ENCODE measurements at places on chromosomes 16 and 17. TPM values are rescaled to one million over a fixed set of nuclear protein-coding genes. Genes with fewer than 3 reads are reported as not detected.

DNA sequence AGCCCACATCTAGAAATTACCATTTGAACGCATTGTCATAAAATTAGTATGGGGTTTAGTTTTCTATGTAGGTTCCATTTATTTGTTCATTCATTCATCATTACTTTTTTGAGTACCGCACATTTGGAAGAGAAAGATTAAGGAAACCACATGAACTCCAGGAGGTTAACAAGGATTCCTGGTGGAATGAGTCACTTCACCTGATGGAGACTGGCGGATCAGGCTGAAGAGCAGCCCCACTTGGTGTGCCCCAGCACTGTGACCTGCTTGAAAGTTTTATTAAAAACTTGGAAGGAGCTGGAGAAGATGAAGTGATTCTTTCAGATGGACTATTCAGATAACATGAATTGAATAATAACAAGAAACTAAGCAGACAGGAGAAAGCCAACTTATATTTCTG, 293.6 kb upstream of the CDH11 start:
- DNase-seq: no peak

- no peak for DNase-seq
These were observed 62.2 kb upstream of the CHMP6 start for GRCh38 chr17:80929449-80929848.

DNA sequence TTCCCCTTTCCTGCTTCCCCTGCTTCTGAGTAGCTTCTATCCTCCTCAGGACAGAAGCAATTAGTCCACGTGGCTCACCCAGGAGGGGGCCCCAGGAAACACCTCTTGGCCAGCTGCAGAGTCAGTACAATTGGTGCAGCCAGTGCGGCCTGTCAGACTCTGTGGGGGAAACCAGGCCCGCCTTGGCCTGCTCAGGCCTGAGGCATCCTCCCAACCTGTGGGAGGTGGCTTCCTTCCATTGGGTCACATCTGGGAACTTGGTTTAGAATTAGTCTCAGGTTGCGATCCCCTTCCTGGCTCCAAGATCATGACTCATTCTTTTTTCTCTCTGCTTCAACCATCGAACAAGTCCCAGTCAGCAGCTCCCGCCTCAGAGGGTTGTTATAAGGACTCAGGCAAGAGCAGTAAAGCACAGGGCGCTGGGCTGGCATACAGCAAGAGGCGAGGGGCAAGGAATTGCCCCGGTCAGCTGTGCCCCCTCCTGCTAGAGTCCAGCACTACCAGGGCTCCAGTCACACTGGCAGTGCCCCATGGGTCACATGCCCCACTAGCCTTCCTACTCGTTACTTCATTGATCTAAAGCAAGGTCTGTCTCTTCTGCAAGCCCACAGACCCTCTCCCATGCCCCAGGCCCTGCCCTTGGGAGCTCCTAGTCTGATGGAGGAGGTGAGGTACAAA, 8.1 kb upstream of the EPX start:
- no peak for DNase-seq

GRCh38 chr16:22933173-22933572, 119.2 kb downstream of the HS3ST2 start:
- no peak for DNase-seq

- no peak for DNase-seq
These were observed 89.8 kb downstream of the C16orf95 start for GRCh38 chr16:87227296-87227951.

CSH1 gene
- polyA plus RNA-seq: 2.7 TPM

DNA sequence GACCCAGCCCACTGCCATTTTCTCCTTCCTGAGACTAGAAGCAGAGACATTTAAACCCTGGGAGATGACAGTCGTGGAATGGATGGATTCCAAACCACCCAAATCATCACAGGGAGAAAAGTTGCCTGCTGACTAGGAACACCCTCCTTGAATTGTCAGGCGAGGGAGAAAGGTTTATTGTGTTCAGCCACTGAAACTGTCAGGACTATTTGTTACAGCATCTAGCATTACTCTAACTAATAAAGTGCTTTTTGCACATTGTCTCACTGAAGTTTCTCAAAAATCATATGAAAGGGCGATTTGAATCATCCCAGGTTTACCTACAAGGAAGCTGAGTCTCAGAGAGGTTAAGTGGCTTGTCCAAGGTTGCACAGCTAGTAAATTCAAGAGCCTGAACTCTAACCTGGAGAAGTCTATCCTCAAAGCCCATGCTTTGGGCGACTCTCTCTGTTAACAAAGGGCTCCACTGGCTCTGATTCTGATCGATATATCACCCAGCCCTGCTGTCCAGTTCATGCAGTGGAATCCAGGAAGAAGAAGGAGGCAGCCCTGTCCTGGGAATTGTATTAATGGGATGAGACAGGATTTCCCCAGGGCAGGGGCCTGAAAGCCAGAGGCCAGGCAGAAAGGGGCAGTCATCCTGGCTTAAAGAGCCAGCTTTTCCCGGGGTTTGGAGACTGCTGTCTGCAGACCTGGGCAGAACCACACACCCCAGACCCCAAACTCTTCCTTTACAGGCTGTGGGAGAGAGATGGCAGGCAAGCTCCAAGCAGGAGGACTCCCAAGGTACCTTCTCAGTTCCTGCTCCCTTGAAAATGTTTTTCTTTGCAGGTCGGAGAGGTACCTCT, 37.5 kb downstream of the IRX3 start:
- no peak for DNase-seq

KRTAP4-4 gene
- not detected for polyA plus RNA-seq

DNA sequence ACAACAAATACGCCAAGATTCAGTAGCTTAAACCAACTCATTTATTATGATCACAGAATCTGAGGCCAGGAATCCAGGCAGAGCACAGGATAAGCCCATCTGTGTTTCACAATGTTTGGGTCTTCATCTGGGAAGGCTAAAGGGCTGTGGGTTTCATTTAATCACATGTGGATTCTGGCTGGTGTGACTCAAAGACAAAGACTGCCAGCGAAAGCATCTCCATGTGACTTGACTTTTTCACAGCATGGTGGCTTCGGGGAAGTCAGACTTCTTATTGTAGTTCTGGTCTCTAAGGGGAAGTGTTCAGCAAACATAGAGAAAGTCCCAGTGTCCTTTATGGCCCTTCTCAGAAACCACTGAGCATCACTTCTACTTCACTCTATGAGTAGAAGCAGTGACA, 1014.4 kb upstream of the GOT2 start:
- no peak for DNase-seq

CES4A gene
- polyA plus RNA-seq: 13.2 TPM

CDH5 gene
- 64.8 TPM for polyA plus RNA-seq

CRYM gene
- 5.9 TPM for polyA plus RNA-seq

DNA sequence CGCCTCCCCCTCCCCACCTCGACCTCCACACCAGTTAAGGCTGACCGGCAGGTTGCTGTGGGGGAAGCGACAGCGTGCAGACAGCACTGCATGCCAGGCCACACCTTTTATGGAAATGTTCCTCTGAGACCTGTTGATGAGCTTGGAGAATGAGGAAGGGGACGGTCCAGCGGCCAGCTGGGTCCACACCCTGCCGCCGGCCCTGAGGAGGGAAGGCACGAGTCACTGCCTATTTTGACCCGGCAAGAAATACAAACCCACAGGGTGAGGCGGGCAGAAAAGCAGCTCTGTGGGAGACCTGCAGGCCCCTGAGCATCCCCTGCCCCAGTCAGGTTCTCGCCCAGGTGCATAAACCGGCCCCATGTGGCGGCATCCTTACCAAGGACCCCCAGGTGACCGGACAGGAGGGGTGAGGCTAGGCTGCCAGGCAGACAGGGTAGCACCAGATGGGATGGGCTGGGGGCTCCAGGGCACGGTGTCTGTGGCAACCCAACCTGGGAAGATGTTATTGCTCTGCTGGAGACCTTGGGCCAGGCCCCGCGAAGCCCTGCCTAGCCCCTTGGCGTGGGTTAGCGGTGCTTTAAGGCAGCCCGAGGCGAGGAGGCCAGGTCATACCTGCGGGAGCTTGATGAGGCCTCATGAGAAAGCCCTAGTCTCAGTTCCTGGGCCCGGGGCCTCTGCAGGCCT, 12.7 kb downstream of the NATD1 start:
- DNase-seq: no peak

SRRM2 gene
- polyA plus RNA-seq: 528 TPM

GRCh38 chr17:31794111-31794510, 64.9 kb downstream of the COPRS start:
- no peak for DNase-seq

DNA sequence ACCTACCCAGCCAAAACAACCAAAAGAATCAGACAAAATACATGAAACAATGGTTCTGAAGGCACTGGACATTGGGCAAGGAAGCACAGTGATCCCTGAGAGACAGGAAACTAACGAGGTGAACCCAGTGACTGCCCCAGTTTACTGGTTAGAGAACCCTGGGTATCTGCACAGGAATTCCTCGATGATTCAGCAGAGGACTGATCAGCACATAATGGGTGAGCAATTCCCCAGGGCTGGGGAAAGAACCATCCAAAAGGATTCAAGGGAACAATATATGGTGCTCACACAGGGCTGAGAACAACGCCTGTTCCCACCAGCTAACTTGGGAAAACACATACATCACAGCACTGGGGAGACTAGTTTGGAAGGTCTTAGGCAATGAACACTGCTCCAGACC, 167.2 kb downstream of the PARN start:
- DNase-seq: no peak

GRCh38 chr17:17510456-17511292, 14.5 kb upstream of the RASD1 start:
- DNase-seq: no peak
